ENCODE measurements at places on chromosomes 6 and 20.

DNA sequence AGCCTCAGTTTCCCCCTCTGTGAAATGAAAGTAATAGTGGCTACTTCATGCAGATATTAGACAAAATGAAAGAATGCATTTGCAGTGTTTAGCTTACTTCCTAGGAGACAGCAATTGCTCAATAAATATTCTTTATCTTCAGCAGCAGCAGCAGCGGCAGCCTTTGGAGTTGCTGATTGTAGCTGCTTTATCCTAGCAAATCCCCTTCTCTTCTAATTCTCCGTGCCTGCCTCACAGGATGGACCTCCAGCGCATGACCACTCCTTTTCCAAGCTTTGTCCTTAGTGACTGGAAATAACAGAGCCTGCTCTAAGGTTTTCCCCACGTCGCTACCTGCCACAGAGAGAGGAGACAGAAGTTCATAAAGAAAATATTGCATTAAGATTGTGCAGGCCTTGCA is 279.8 kb downstream of the TSHZ2 start:
- DNase-seq, result no peak

- DNase-seq, result no peak
Measured at GRCh38 chr6:46039646-46040045, 24.0 kb upstream of the CLIC5 start.

DNA sequence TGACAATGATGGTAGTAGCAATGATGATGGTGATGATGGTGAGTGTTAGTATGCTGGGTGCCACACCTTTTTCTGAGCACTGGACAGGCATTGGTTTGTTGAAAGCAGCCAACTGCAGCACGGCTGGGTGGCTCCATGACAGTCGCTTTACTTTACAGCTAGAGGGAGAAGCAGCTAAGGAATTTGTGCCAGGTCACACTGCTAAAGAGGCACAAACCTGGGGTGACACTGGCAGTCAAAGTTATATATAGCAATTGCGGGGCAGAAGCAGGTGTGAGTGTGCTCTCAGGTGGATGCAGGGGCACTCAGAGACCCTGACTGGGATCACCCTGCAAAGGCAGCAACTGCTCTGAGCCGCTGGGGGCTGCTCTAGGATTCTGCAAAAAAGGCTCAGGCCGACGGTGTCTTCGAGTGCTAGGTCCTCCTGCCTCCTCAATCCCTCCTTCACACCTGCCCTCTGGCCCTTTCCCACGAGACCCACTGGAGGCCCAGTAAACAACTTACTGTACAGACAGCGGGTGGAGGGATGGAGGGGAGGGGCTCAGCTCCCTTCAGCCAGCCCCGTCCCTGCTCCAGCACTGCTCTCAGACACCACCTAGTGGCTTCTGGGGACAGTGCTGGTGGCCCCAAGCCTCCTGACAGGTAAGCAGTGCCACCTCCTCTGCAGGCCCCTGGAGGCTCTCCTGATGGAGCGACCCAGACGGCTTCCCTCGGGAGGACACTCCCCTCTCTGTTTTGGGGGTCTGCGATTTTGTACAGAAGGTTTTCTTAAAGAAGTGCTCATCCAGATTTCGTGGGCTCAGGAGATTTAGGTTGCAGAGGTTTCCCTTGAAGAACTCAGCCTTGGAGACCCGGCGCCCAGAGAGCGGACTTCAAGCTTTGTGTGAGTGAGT is 4.4 kb upstream of the RPS21 start:
- DNase-seq, result peak; percentile 48

GRCh38 chr20:45545754-45546453 is 1.3 kb downstream of the EPPIN start:
- DNase-seq, result no peak

DNA sequence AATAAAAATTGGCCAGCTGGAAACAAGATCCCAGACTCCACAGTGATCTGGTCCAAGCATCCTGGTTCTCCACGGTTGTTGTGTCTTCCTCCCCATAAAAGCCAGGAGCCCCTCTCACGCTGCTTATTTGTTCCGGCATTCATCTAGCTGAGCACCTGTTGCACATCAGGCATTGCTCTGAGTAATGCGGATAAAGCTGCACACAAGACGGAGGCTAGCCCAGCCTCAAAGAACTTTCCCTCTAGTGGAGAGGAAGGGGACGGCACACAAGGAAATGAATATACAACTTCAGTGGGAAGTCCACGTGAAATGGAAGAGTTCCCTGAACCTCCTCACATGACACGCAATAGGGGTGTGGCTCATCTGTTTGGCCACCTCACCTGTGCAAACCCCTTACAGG is 30.3 kb upstream of the NXT1 start:
- no peak for DNase-seq

- no peak for DNase-seq
Measured at GRCh38 chr20:31811796-31812728, 7.1 kb upstream of the MYLK2 start.

- DNase-seq, result no peak
Measured at GRCh38 chr6:165511807-165512206, 151.2 kb downstream of the PDE10A start.

GRCh38 chr20:62651285-62652021 is 9.2 kb downstream of the SLCO4A1 start:
- DNase-seq, result peak; percentile 80

DNA sequence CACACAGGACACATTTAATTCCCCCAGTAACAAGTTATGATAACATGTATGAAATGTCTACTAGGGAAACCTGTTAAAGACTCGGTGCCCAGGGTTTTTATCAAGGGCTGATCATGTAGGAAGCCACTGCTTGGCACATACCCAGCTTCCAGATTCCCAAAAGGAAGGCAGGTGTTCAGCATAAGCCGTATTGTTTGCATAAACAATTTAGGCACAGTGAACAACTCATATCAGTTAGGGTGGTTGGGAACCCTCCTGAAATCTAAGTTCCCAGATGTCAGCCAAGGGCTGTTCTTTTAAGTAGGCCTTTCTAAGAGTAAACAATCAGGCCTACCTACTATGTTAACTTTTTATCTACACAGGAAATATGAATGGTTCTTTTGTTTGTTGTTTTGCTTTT is 74.1 kb downstream of the ASXL1 start:
- DNase-seq, result no peak

- no peak for DNase-seq
Measured at GRCh38 chr20:5393218-5393870, 76.6 kb upstream of the PROKR2 start.

DNA sequence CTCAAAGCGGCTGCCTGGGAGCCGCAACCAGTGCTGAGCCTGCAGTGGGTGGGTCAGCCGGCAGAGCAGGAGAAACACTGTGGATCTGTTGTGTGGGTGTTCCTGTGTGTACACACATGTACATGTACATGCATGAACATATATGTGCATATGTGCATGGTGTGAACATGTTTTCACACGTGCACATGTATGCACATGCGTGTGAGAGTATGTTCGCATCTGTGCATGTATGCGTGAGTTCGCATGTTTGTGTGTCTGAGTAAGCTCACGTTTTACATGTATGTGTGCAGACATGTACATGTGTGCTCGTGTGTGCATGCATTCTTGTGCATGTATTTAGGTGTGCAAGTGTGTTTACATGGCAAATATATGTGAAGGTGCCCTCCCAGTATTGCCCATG is 302.6 kb downstream of the CDH4 start:
- no peak for DNase-seq

GRCh38 chr6:8535519-8535918 is 100.2 kb upstream of the SLC35B3 start:
- DNase-seq, result no peak

DNA sequence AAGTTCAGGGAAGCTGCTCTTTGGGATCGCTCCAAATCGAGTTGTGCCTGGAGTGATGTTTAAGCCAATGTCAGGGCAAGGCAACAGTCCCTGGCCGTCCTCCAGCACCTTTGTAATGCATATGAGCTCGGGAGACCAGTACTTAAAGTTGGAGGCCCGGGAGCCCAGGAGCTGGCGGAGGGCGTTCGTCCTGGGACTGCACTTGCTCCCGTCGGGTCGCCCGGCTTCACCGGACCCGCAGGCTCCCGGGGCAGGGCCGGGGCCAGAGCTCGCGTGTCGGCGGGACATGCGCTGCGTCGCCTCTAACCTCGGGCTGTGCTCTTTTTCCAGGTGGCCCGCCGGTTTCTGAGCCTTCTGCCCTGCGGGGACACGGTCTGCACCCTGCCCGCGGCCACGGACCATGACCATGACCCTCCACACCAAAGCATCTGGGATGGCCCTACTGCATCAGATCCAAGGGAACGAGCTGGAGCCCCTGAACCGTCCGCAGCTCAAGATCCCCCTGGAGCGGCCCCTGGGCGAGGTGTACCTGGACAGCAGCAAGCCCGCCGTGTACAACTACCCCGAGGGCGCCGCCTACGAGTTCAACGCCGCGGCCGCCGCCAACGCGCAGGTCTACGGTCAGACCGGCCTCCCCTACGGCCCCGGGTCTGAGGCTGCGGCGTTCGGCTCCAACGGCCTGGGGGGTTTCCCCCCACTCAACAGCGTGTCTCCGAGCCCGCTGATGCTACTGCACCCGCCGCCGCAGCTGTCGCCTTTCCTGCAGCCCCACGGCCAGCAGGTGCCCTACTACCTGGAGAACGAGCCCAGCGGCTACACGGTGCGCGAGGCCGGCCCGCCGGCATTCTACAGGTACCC is at the start of gene ESR1:
TSS of gene ESR1 (plus strand) at position 170 of the 858 bp plus-strand sequence. CDS start at position 401, 231 bp downstream.
- no peak for DNase-seq

DNA sequence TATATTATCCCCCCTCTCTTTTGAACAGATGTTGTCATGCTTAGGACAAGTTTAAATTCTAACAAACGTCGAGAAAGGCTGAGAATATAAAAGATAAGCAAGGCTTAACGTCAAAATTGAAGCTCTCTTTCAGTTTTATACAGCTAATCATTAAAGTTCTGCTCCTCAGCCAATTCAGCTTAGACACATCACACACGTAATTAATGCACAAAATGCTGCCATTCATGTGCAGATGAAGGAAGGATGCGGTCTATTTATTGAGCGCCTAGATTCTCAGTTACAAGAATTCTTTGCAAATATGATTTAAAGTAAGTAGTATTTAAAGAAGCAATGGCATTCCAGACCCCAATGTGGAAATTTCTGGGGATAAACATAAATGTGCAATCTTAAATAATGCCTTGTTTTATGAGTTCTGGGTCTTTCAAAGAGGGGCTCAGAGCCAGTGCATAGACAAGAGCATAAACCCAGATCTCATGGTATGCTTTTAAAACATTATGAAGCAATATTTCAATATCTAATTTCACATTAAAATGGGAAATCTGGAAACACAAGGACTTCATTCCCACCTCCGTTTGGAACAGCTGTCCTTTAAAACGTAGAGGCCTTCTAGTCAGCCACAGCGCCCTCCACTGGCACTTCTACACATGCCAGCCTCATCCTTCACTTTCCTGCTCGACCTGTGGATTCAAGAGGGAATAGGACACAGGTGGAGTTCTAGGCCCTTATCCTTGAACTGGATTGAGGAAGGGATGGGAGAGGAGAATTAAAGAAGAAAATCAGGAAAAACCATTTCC is 85.8 kb downstream of the LYRM4 start:
- DNase-seq, result no peak

DNA sequence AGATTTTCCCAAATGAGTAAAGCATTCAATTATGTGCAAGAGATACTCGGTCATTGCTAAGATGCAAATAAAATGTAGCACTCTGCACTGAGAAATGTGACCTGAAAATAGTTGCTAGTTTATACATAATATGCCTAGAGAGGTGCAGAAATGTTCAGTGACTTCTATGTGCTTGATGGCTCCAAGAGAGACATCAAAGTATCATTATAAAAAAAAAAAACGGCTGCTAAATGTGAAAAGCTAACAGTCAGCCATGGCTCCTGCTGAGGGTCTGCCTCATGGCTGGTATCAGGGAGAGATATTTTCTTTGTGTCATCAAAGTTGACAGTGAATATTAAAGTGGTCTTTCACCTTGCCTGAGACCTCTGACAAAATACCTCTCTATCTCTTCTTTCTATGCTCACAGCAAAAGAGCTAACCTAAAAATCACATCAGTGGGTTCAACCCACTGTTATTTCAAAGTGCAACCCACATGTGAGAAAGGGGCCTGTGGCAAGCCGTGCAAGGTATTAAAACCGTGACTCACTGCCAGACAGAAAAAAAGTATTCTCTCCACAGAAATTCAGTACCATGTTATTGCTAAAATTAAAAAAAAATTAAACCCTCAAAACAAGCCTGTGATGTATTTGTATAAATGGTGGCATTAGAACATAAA is 259.0 kb downstream of the HIVEP2 start:
- no peak for DNase-seq

- DNase-seq, result no peak
Measured at GRCh38 chr6:170175644-170176135, 115.2 kb downstream of the DLL1 start.

DNA sequence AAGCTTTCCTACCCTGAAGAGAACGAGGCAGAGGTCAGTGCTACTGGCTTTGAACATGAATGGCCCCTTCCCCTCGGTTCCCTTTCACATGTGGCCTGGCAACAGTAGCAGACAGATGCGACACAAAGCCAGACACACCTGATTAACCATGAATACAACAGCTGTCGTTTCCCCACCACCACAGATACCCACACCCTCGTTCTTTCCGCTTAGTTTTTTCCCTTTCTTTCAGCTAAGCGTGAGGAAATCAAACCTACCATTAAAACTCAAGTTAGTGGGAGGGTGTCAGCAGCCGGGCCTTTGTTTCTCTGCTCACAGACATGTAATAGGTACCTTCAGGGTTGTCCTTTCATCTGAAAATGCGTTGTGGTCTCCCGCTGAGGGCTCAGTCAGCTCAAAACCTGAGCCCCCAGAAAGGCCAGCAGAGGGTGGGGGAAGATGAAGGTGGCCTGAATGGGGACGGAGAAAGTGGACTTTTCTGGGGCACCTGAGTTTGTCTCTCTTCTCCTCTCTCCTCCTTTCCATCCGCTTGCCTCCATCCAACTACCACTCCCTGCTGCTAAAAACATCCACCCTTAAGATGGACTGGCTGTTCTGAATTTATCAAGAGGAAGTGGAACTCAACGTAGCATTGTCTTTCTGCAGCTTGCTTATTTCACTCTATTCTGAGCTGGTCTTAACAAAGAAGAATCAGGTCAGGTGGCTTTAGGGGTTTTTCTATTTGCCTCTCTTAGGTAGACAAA is 516.6 kb upstream of the JARID2 start:
- DNase-seq, result no peak

GRCh38 chr6:15614277-15614676 is 48.6 kb downstream of the DTNBP1 start:
- DNase-seq, result no peak

- DNase-seq, result no peak
Measured at GRCh38 chr6:33994472-33995308, 151.2 kb downstream of the GRM4 start.

- DNase-seq, result no peak
Measured at GRCh38 chr20:44924541-44924940, 14.7 kb downstream of the PABPC1L start.

GRCh38 chr6:91477688-91478087 is 890.8 kb upstream of the MAP3K7 start:
- no peak for DNase-seq

- peak; percentile 8 for DNase-seq
Measured at GRCh38 chr6:129251669-129252376, 368.9 kb downstream of the LAMA2 start.

GRCh38 chr6:131673184-131673583 is 28.0 kb downstream of the OR2A4 start:
- DNase-seq, result no peak

GRCh38 chr6:8006208-8006607 is 58.0 kb downstream of the BLOC1S5 start:
- DNase-seq, result no peak

Data from activated CD4-positive, CD25-positive, alpha-beta regulatory T cell (primary cell).